Naive thymus-derived CD8-positive, alpha-beta T cell (primary cell): ENCODE measurements at places on chromosomes 4 and X.
A peak's percentile ranks its signal among the peaks of the same experiment; 100 is the strongest.

GRCh38 chrX:13059637-13060499 is 15.4 kb upstream of the FAM9C start:
- no peak for DNase-seq

- peak; percentile 73 for DNase-seq
Observed at GRCh38 chr4:121189326-121190215, 25.4 kb upstream of the TNIP3 start.

GRCh38 chrX:79159800-79160199 is 15.3 kb downstream of the GPR174 start:
- no peak for DNase-seq

DNA sequence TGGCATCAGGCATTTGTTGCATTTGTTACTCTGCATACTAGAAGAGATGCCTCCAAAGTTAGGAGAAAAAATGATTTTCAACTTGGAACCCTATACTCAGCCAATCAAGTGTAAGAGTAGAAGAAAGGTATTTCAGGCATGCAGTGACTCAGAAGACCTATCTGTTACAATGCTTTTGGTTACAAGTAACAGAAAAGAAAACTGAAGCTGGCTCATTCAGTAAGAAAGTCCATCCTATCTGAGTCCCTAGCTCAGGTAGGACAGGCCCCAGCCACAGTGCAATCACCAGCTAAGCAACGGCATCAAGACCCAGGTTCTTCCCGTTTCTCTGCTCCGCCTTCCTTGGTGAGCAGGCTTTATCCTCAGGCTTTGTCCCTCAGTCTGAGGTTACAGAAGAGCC is 23.3 kb downstream of the MECP2 start:
- DNase-seq: no peak

DNA sequence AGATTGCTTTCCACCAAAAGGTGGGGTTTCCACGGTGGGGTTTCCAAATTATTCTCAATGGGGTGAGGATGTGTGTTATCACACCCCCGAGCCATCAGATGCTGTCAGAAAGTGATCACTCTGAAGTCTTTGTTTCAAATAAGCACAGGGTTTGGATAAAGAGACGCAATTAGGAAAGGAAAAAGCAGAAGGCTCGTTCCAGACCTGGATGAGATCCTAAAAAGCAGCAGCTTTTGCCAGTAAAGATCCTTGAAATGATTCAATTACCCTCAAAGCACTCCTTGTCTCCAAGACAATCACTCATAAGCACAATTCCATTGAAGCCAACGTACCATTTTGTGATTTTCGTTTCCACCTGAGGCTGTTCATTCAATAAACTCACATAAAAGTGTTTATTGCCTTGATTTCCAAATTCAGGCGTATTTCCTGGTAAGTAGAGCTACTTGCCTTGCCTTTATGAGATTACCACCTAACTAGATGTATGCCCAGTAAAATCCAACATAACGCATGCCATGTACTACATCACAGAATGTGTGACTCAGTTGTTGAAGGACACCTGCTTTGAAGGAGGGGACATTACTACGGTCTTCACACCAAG is 5.2 kb downstream of the F11 start:
- DNase-seq: no peak

- no peak for DNase-seq
Observed at GRCh38 chrX:13985697-13986435, 43.8 kb downstream of the GEMIN8 start.

DNA sequence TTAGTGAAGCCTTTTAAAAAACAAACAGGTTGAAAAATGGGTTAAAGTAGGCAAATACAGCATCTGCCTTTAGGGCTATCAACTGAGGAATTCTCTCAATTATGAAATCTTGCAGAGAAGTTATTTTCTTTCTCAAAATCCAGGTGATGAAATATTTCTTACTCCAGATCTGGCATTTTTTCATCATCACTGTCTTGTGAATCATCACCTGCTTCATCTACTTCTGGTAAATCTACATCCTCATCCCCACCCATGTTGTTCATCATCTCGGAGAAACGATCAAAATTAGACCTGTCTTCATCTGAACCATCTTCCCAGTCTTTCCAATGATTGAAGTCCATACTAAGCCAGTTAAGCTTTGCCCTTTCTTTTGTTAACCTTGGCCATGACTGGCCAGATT is 33.3 kb upstream of the HPF1 start:
- DNase-seq: no peak

GRCh38 chr4:20302336-20302735 is 50.6 kb downstream of the SLIT2 start:
- no peak for DNase-seq

- no peak for DNase-seq
Observed at GRCh38 chr4:23884261-23884660, 5.6 kb downstream of the PPARGC1A start.
